Activated gamma-delta T cell treated with anti-CD3 and anti-CD28 coated beads, Interleukin-2, amount 50 U/mL, for 16 hours (primary cell): ENCODE measurements at places on chromosomes 2 and 18.

DNA sequence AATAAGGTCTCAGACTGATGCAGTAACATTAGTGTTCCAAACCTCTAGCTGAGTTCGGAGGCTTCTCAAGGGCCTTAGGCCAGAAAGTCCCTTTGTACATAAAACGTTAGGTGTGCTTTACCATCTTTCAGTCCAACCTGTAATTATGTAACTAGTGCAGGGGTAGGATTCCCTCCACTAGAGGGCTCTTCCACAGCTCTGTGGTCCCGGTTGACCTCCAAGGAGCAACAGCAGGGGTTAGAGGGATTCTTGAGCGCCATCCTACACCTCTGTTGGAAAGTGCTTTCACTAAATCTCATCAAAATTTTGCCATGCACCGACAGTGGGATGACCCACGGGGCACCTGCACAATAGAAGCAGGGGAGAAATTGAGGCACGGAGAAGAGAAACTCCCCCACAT, 155.8 kb upstream of the LRP1B start:
- DNase-seq, result no peak

GRCh38 chr18:37435150-37435867, 130.3 kb downstream of the CELF4 start:
- no peak for DNase-seq

DNA sequence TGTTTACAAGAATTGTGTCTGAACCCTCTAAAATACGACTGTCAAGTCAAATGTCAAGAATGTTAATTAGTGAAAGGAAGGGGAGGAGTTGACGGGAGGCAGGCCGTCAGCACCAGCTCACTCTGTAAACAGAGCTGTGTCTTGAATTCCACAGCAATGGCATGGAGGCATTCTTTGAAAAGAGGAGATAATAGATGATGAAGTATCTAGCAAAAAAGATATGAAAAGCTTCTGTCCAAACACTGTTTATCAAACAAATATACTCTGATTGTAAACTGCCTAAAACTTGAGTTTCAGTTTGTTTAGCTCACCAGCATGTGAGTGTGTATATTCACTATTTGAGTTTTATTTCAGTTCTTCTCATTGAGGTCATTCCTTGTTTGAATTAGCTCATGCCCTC, 94.7 kb upstream of the CDC42EP3 start:
- no peak for DNase-seq

DNA sequence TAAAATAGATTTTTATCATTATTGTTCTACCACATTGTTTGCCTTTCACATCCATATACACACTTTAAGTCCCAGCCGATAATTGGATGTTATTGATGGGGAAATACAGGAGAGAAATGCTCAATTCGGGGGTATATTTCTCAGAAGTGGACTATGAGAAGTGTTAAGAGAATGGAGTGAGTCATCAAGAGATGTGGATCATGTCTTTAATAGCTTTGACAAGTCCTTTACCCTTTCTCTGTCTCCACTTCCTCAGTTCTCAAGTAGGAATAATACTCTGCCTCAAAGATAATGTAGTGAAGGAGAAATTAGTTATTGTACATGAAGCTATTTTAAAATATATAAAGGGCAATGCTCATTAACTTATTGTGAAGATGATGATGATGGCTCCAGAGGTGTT, 1017.6 kb upstream of the PIK3C3 start:
- no peak for DNase-seq

DNA sequence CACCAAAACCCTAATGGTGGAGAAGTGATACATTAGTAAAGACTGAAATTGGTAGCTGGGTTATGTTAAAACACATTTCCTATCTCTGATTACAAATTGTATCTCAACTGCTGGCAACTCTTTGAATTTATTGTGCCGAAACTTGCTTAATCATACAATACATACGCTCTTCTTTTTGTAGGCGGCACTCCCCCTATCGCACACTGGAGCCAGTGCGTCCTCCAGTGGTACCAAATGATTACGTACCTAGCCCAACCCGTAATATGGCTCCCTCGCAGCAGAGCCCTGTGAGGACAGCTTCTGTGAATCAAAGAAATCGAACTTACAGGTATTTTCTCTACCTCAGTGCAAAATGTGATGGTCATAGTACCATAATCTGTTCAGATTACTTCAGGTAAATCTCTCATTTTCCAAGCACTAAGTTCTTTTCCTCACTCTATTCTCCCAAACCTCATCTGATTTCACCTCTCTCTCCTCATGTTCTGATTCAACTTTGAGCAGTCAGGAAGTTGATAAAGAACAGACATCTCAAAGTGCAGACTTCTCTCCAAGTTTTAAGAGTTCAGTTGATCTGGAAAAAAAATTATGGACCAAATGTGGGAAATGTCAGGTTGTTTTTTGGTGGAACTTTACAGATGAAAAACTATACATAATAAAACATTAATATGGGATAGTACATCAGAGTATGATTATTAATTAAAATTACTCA, 66.5 kb downstream of the ABI2 start:
- DNase-seq, result no peak

DNA sequence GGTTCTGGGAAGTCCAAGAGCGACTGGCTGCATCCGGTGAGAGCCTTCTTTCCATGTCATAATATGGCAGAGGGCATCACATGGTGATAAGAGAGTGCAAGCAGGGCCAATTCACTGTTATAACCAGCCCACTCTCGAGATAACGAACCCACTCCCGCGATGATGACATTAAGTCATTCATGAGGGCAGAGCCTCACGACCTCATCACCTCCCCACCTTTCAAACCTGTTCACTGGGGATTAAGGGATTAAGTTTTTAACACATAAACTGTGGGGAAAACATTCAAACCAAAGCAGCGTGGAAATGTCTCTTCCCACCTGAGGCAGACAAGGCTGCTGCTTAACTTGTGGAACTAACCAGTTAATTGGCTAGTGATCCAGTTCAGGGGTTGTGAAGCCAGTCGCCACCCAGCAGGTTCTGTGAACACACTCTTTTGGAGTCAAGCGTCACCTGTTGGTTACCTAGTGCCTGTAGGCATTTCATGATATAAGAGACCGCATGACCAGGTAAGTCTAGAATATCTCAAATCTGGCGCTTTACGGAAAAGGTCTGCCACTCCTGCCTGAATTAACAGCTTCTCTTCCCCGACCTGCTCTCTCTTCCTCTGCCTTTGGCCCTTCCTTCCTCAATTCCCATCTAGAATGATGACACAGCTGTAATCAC, 54.3 kb downstream of the EDAR start:
- DNase-seq, result no peak

- DNase-seq, result no peak
Measured at GRCh38 chr2:29295845-29296244, 180.6 kb downstream of the CLIP4 start.

- no peak for DNase-seq
Measured at GRCh38 chr18:43563780-43564179, 286.5 kb upstream of the SYT4 start.

GRCh38 chr2:64595397-64596176, 58.1 kb downstream of the SERTAD2 start:
- DNase-seq, result no peak

GRCh38 chr2:36480028-36480427, 117.9 kb downstream of the FEZ2 start:
- no peak for DNase-seq

DNA sequence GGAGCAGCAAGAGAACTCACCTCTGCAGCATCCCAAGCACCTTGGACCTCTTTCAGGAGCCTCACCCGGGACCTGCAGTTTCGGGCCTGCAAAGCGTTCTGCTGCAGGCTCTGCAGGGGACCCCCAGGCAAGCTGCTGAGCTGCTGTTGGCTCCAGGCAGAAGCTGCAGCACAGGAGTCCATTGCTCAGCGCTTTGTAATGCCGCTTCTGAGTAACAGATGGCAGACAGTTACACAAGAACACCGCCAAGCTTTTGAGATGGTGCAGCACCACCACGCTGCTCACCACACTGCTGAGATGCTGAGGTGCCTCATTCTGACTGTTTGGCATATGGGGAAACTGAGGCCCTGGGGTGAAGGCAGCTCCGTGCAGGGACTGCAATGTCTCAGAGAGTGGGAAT, 1.9 kb upstream of the GALNT14 start:
- no peak for DNase-seq

DNA sequence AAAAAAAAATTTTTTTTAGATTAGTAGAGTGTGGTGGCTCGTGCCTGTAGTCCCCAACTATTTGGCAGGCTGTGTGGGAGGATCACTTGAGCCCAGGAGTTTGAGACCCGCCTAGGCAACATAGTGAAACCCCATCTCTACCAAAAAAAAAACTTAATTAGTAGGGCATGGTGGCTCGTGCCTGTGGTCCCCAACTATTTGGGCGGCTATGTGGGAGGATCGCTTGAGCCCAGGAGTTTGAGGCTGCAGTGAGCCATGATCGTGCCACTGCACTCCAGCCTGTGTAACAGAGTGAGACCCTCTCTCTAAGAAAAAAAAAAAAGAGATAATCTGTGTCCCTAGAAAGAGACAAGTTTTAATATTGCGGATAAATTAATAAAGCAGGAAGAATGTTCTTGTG, 8.8 kb downstream of the GPR55 start:
- no peak for DNase-seq

- no peak for DNase-seq
Measured at GRCh38 chr2:25976983-25977741, 5.1 kb downstream of the KIF3C start.

DNA sequence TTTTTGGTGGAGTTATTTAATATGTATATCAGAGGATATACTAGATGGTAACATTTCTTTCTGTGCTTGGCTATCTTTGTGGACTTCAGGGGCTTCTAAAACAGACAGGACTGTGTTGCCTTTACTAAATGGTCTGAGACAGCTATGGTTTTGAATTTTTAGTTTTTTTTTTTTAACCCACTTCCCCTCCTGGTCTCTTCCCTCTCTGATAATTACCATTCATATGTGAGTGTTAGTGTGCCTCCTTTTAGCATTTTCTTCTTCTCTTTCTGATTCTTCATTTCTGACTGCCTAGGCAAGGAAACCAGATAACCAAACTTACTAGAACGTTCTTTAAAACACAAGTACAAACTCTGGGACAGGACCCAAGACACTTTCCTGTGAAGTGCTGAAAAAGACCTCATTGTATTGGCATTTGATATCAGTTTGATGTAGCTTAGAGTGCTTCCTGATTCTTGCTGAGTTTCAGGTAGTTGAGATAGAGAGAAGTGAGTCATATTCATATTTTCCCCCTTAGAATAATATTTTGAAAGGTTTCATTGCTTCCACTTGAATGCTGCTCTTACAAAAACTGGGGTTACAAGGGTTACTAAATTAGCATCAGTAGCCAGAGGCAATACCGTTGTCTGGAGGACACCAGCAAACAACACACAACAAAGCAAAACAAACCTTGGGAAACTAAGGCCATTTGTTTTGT, 52.7 kb downstream of the SMAD4 start:
- no peak for DNase-seq

DNA sequence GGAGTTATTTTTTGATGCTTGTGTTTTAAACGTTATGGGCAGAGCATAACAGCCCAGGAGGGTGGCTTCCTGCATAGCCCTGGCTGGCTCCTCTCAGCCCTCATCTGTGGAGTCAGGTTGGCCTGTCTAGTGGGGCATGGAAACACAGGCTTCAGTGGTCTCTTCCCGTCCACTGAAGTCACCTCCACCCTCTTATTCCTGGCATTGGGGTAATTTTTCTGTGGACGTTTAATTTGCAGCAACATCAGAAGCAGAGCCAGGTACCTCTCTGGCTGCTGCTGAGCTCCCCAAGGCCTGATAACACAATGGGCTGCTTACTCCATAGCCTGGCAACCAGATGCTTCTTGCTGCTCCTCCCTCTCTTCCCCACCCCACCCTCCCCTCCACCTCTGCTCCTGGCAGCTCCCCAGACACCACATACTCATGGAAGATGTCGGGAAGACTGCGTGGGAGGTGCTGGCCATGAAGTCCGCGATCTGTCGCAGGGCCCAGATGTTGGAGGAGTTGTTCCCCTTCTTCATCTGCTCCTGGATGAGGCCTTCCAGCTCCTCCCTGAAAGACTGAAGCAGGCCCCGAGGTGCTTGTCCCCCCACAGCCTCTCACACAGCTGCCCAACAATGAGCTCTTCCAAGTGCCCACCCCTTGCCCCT, 64.0 kb downstream of the ADD2 start:
- DNase-seq, result no peak

DNA sequence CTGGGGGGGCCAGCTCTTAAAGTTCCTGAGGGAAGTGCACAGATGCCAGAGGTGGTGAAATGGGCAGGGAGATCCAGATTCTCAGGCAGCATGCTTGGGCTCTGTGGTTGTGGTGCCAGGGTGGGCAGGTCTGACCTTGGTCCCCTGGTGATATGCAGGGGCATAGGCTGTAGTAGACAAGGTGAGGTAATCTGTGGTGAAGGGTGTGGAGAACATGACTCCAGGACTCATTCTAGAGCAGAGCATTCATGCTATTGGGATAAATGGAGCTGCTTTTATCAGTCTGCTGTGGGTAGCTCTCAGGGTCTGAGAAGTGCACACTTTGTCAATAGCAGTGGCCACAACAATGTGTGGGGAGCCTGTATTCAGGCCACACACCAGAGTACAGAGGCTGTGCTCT, 16.9 kb downstream of the ACVR1C start:
- no peak for DNase-seq

GRCh38 chr2:10285556-10286198, 17.0 kb upstream of the HPCAL1 start:
- DNase-seq, result no peak

DNA sequence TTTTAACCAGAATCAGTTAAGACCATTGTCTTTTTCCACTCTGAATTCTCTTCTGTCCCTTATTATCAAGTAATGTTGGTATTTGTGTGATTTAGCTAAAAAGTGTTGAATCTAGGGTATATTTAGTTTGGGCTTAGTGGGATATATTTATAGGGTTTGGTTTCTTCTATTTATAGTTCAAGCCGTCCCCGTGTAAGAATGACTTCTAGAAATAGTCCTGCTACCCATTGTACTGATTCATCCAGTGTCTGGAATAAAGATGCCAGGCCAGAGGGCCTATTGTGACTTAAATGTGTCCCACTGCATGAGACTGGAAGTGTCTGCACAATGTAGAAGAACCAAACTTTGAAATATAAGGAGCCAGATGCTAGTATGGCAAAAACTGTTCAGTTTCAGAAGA, 364.8 kb downstream of the TNS1 start:
- no peak for DNase-seq

GRCh38 chr2:47221039-47221438, 65.9 kb upstream of the STPG4 start:
- no peak for DNase-seq
